ENCODE measurements at places on chromosomes 11 and 22. TPM values are rescaled to one million over a fixed set of nuclear protein-coding genes. Genes with fewer than 3 reads are reported as not detected.

GRCh38 chr11:26805001-26805400, 83.1 kb upstream of the SLC5A12 start:
- no peak for DNase-seq

- DNase-seq: no peak
Observed at GRCh38 chr11:115462004-115462541, 42.1 kb downstream of the CADM1 start.

ACCS gene
- total RNA-seq: 44.6 TPM

DNA sequence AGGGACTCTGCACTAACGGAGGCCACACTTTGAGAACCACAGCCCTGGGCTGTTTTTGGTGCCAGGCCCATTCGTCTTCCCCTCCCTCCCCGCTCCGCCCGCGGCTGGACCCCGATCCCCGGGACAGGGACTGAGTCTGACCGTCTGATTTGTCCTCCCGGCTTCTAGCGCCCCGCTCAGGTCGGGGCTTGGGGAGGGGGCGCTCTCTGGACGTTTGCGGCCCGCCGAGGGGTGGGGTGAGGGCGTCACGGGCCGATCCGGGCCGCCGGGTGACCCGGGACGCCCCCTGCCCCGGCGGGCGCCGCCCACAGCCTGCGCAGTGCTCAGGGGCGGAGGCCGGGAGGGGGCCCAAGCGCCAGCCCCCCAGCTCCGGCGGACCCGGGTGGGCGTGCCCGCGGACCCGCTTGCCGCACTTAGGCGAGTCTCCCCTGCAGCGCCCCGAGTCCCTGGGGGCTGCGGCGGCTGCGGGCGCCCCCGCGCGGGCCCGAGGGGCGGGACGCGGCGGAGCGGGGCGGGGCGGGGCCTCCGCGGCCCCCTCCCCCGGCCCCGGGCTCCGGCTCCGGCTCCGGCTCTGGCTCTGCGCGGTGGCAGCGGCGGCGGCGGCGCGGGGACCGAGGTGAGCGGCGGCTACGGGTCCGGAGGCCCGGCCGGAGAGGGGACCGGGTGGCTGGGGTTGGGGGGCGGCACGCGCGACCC, 33.7 kb upstream of the PRR5 start:
- no peak for DNase-seq

GRCh38 chr11:88357323-88358039, 19.9 kb upstream of the CTSC start:
- no peak for DNase-seq

INTS4 gene
- total RNA-seq: 53.8 TPM

C11orf87 gene
- total RNA-seq: not detected

- DNase-seq: no peak
Observed at GRCh38 chr11:70895366-70895670, 357.1 kb downstream of the SHANK2 start.

GRCh38 chr22:28907311-28908008, 24.1 kb downstream of the ZNRF3 start:
- no peak for DNase-seq

PNPLA3 gene
- 26.8 TPM for total RNA-seq

GRCh38 chr11:121914508-121915059, 201.4 kb downstream of the BLID start:
- no peak for DNase-seq

- DNase-seq: no peak
Observed at GRCh38 chr22:31530823-31531195, 34.5 kb downstream of the SFI1 start.

PAX6 gene
- total RNA-seq: 29.0 TPM

DNA sequence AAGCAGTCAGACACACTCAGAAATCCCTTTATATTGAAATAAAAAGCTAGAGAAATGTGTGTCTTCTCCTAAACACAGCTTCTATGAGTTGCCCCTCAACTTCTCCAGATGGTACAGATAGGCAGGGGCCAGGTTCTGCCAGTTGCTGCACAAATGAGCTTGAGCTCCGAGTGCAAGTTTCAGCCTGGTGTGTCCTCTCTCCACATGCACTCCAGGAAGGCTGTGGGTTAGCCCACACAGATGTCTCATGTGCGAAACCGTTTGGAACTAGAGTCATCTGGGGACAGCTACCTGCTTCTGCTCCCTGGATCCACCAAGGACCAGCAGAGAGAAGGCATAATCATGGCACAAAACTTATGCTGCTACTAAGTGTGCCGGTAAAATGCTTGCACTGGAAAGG, 812.6 kb downstream of the OPCML start:
- no peak for DNase-seq

Measured in PC-9 (cell line).